Activated gamma-delta T cell treated with anti-CD3 and anti-CD28 coated beads, Interleukin-2, amount 50 U/mL, for 16 hours (primary cell): ENCODE measurements at places on chromosomes 12 and 14.

- DNase-seq, result no peak
Observed at GRCh38 chr12:75823475-75823874, 208.1 kb downstream of the PHLDA1 start.

- DNase-seq, result no peak
Observed at GRCh38 chr14:102481791-102482238, 27.8 kb downstream of the ANKRD9 start.

- DNase-seq, result no peak
Observed at GRCh38 chr14:74732387-74732786, 19.4 kb downstream of the FCF1 start.

DNA sequence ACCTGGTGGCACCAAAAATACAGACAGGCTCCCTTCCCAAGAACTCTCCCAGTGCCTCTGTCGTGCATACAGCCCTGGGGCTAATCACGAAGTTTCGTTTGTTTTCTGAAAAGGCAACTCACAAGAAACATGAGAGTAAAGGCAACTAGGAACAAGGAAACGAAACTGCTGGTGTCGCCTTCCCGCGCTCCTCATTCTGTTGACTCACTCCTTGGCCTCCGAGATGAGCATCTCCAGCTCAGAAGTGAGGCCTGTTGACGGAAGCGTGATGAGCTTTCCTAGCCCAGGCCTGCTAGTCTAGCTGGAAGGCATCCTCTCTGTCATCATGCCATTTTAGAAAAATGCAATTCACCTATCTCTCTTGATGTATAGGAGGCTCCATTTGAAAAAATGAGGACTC lies 50.5 kb downstream of the TTC9 start:
- no peak for DNase-seq

- DNase-seq, result no peak
Observed at GRCh38 chr12:115640929-115641328, 636.6 kb downstream of the MED13L start.

DNA sequence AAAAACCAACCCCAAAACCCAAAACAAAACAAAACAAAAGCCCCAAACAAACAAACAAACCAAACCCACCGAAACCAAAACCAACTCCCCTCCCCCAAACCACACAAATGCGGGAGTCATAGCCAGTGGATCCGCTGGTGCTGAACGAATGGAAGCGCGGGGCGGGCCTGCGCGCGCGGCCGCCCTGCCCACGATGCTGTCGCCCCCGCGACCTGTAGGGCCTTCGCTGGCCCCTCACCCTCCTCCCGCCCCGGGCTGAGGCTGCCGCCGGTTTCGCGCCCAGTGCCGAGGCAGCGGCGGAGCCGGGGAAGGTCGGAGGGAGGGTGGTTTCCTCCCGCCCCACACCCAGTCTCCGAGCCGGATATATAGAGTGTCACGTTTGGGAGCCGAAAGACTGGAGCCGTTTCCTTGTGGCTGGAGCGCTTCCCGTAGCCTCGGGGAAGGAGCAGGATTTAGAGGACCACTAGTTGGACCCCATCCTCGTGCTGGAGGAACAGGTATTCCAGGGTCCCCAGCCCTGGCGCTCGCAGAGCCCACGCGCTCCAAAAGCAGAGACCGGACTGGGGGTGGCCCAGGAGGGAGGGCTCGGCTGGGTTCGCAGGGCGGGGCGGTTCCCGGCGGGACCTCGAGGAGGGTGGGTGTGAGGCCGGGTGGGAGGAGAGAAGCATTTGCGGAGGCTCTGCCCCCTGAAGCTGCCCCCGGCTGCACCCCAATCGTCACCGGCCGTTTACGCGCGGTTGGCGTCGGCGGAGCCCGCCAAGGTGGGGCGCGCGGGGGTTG lies at the start of gene FAR2:
TSS of gene FAR2 (plus strand) at position 368 of the 780 bp plus-strand sequence. CDS start 121,172 bp downstream, outside the sequence.
- DNase-seq, result peak; percentile 29

DNA sequence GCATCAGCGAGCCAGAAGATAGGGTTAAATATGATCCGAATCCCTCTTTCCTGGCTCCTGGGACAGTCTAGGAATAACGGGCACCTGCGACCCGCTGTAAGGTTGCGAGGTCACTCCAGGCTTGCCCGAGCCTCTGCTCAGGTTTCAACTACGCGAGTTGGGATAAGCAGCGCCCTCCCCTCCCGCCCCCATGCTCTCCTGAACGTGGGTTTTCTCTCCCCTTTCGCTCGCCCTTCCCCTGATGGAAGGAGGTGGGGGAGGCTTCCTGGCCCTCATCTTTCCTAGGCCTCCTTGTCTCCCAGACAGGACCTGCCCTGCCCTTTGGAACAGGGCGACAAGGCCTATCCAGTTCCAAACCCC lies 753 bp upstream of the ATP5MC2 start:
- DNase-seq, result no peak

GRCh38 chr12:26510354-26510674 lies 314.9 kb downstream of the SSPN start:
- no peak for DNase-seq

GRCh38 chr12:64714551-64714968 lies 44.6 kb downstream of the GNS start:
- DNase-seq, result no peak

GRCh38 chr12:101876322-101876860 lies 989 bp upstream of the DRAM1 start:
- DNase-seq, result no peak
